ENCODE measurements at places on chromosomes 6 and 20.

DNA sequence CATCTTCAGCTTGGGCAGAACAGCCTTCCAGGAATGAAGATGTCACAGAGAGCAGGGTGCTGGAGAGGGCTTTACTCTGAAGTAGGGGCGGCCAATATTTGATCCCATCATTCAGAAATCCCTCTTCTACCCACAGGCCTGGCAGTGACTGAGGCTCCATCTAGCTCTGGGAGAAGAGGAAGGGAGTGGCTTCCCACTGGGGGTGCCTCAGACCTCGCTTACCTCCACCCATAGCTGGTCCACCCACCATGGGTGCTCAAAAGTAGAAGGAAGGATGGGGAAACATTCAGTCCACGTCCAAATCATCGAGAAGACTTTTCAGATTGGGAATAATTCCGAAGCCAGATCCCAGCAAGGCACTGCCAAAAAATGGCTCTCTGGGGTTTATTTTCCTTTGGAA is 11.8 kb upstream of the THBD start:
- DNase-seq: no peak

DNA sequence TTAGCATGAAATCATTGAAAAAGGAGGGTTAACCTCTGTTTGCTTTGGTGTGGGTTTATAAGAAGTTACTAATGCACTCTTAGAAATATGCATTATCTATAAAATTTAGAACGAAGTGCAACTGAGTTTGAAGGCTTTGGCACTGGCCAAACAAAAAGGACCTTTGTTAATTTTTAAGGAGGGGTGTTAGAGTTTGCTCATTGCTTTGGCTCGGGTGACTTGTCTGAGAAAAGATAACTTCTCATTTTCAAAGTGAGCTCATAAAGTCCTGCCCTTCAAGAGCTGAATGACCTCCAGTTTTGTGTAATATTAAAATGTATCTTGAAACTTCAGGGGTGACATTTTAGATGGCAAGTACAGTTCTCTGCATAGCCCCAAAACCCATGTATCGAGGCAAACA is 25.9 kb downstream of the NEDD9 start:
- no peak for DNase-seq

- no peak for DNase-seq
These were observed 729 bp downstream of the ATG5 start for GRCh38 chr6:106324726-106325335.

- peak; percentile 7 for DNase-seq
These were observed 381 bp upstream of the PEX7 start for GRCh38 chr6:136822046-136822375.

DNA sequence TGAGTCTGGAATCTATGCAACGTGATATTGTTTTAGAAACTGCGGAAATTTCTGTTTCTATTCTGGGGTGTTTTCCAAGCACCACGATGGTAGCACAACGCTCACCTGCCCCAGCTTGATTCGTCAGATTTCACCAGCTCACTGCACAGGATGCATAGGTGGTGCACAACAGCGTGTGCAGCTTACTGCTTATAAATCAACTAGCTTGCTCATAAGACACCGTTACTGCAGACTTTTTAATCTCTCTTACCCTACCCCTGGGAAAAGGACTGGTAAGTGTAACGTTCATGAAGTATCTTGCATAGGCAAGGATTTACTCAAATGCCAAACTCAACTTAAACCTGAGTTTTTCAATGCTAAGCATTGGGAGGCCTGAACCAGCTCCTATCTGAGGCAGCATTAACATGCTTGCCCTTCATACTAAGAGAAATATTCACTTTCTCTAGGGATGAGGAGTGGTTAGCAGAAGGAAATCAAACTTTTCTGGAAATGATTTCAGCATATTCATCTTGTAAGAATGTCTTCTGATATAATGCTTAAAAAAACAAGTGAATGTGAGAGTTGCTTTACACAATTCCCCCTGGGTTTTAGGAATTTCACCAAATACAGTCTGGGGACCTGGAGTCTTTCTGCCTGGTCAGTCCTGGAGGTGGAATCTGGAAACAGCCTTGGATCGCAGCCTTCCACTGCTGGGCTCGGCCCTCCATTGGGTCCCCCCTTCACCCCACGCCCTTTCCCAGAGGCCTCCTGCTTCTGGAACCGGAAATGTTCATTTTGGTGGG is 100.6 kb downstream of the DACT2 start:
- DNase-seq: no peak

GRCh38 chr6:113489952-113490746 is 367.0 kb upstream of the MARCKS start:
- DNase-seq: no peak

- DNase-seq: no peak
These were observed 1.8 kb downstream of the MYT1 start for GRCh38 chr20:64165866-64166600.

- no peak for DNase-seq
These were observed 552.3 kb upstream of the FLRT3 start for GRCh38 chr20:14889496-14890255.

DNA sequence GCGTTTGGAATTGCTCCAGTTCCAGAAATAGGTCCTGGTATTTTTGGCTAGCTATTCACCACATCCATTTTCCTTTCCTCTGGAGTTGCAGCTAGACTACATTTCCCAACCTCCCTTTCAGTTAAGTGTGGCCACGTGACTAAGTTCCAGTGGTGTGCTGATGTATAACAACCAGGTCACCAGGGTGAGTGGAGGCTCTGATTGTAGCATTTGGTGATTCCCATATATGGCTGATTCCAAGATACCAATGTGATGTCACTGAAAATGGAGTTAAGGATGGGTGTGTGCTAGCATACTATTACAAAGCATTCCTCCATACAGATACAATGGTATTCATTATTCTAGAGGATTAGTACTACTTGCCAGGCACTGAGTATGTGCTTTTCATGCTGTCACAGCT is 49.7 kb upstream of the STK35 start:
- no peak for DNase-seq

DNA sequence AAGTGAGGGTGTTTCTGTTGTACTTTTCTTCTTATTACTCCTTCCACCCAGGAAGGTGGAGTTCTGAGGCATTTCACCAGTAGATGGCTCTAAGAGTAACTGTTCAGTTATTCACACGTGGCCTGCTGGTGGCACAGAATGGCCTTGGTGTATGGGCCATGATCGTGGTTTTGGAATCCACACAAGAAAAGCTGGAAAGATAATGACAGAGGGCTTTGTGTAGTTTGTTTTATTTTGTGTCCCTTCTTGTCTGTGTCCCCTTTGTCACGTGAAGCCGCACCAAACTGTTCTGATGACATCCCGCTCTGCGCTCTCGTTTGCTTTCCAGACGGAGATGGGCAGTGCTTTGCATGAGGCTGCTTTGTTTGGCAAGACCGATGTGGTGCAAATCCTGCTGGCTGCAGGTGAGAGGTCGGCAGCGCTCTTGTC is 93.4 kb downstream of the ANKS1A start:
- DNase-seq: peak; percentile 42

DNA sequence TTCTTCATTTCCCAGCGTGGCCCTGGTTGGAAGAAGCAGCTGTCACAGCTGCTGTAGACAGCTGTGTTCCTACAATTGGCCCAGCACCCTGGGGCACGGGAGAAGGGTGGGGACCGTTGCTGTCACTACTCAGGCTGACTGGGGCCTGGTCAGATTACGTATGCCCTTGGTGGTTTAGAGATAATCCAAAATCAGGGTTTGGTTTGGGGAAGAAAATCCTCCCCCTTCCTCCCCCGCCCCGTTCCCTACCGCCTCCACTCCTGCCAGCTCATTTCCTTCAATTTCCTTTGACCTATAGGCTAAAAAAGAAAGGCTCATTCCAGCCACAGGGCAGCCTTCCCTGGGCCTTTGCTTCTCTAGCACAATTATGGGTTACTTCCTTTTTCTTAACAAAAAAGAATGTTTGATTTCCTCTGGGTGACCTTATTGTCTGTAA is 292.7 kb downstream of the ESR1 start:
- DNase-seq: no peak

DNA sequence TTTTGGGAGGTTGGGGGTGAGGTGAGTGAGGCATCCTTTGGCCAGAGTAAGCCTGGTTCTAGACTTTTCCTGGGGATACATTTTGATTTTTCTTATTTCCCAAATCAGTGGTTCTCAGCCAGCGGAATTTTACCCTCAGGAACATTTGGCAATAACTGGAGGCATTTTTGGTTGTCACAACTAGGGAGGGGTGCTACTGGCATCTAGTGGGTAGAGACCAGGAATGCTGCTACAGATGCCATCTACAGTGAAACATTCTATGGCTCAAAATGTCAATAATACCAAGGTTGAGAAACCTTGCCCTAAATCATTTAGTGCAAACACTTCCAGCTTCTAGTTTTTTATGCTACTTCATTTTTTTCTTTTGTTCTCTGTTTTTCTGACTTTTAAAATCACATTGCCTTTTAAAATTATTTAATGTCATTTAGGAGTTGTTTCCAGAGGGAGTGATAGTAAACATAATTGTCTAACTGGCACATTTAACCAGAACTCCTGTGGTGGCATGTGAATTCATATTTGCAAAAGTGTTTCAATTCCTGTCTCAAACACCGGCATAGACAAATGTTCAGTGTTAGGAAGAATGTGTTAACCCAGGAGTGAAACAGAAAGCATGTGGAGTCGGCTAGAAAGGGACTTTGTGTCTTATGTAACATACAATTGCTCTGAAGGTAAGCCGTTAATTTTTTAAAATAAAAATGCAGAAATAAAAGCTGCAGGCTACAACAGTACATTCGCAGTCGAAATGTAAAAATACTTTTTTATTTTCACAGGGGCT is 59.0 kb downstream of the QRSL1 start:
- DNase-seq: peak; percentile 94

DNA sequence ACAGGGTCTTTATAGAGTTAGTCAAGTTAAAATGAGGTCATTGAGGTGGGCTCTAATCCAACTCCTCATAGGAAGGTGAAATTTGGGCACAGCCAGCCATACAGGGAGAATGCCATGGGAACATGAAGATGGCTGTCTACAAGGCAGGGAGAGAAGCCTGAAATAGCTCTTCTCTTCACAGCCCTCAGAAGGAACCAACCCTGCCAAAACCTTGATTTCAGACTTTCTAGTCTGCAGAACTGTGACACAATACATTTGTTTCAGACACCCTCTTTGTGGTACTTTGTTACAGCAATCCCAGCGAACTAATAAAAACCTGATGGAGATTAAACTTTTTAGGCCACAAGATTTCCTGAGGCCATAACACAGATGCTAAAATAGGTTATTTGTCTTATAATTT is 43.1 kb upstream of the HECA start:
- DNase-seq: no peak

- no peak for DNase-seq
These were observed 363.7 kb downstream of the CDH4 start for GRCh38 chr20:61615806-61616205.

- DNase-seq: no peak
These were observed 528.2 kb upstream of the MARCKS start for GRCh38 chr6:113328886-113329381.

DNA sequence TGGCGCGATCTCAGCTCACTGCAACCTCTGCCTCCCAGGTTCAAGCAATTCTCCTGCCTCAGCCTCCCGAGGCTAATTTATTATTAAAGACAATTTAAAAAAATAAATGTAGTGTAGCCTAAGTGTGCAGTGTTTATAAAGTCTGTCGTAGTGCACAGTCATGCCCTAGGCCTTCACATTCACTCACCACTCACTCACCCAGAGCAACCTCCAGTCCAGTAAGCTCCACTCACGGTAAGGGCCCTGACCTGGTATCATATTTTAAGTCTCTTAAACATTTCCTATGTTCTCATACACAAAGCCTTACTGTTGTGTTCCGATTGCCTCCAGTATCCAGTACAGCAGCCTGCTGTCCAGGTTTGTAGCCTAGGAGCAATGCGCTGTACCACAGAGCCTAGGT is 168.2 kb upstream of the FOXQ1 start:
- DNase-seq: no peak
